ENCODE measurements at places on chromosomes 5 and 9.
A peak's percentile ranks its signal among the peaks of the same experiment; 100 is the strongest.

GRCh38 chr5:138952962-138953361, 77.8 kb upstream of the LRRTM2 start:
- DNase-seq, result no peak

DNA sequence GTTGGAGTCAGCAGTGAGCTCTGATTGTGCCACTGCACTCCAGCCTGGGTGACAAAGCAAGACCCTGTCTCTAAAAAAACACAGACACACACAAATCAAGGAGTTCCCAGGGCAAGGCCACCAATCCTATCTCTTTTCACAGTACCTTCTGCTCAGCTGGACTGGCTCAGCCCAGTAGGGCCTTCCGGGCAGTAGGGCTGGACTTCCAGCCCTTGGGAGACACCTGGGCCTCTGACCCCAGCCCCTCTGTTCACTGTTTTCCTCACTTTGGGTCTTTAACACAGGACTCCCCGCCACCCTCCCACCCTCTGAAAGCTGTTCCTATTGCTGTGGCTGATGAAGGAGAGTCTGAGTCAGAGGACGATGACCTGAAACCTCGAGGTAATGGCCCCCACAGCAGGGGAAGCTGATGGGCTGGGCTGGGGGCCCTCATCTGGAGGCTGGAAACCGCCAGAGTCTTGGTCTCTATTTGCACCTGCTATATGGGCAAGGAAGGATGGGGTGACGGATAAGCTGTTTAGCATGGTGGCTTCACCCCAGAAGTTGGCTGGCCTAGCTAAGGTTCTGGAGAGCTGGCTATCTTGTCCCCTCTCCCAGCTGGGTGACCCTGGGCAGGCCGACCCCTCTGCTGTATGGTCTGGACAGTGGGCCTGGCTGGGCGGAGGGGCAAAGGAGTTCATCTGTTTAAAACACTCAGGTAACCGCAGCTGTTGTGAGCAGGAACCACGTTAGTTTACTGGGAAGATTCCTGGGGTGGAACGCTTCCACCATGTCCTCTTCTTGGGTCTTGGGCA, 25.6 kb downstream of the USP20 start:
- DNase-seq, result no peak

GRCh38 chr5:11247224-11247623, 486.2 kb upstream of the DAP start:
- no peak for DNase-seq

- peak; percentile 28 for DNase-seq
Observed at GRCh38 chr9:123322273-123323195, 33.5 kb upstream of the CRB2 start.

DNA sequence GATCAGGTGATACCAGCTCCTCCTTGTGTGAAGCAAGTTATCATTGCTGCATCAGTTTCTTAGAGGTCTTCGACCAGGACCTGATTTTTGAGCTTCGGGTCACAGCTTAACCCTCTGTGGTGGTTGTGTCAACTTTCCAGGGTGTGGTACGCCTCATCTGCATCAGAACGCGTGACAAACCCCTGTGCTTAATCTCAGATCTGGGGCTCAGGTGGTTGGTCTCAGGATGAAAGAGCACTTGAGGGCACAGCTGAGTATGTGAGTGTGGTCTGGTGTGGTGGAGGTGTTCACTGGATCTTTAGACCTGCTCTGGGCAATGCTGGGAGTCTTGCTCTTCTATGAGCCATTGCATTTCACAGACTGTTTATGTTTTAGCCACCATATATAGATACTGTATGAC, 64.1 kb downstream of the OSTF1 start:
- DNase-seq, result peak; percentile 33

DNA sequence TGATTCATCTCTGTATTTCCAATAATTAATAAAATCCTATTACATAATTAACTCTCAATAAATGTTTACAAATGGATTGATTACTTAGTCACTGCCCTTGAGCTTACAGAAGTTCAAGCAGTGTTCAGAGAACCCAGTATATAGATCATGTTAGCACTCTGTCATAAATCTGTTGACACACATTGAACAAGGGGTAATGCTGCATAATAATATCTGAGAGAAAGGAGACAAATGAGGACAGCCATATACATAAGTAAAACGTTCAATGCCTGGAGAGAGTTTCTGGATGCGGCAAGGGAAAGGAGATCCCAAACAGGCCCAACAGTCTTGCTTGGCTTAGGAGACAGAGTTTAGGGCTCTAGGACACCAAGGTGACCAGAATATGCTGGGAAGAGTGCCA, 270.2 kb downstream of the FBXL17 start:
- no peak for DNase-seq
